Activated CD8-positive, alpha-beta memory T cell treated with anti-CD3 and anti-CD28 coated beads for 1 hour (primary cell): ENCODE measurements at places on chromosomes 2 and 18.

- no peak for DNase-seq
Measured at GRCh38 chr2:169493360-169493759, 14.1 kb downstream of the BBS5 start.

DNA sequence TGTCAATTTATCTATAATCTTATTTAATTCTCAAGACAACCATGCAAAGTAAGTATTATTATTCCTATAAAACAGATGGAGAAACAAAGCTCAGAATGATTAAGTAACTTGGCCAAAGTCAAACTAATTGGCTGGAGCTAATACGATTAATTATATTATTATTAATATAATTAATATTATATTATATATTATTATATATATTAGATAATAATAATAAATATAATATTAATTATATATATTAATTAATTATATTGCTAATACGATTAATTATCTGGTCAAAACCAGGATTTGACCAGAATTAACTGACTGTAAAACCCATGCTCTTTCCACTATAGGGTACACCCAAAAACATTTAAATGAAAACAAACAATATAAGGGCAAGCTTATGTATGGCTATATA, 52.4 kb downstream of the FARSB start:
- no peak for DNase-seq

GRCh38 chr18:77320971-77321559, 71.4 kb downstream of the GALR1 start:
- no peak for DNase-seq

DNA sequence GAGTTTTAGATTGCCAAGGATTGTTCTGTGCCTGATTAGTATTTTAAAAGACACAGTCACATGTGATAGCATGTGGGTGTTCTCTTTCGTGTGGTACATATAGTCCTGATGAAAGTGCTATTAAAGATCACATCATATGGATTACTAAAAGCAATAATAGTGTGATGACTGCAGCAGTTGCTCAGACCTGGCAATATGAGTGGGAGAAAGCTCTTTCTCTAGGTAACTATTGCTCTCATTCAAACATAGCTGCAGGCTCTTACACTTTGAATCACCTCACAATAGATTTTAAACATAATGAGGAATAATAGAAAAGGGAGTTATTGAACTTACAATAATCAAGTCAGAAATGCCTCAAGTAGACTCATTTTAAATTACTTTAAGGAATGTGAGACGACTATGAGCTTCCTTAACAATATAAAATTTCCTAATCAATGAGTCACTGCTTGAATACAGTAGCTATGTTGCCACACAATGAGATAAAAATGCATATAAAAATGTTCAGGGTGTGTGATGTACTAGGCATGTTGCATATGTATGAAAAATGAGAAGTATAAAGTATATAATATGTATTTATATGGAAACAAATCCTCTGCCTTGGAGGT, 452.1 kb downstream of the TMX3 start:
- no peak for DNase-seq

GRCh38 chr2:229901819-229902218, 20.0 kb downstream of the TRIP12 start:
- DNase-seq, result no peak

DNA sequence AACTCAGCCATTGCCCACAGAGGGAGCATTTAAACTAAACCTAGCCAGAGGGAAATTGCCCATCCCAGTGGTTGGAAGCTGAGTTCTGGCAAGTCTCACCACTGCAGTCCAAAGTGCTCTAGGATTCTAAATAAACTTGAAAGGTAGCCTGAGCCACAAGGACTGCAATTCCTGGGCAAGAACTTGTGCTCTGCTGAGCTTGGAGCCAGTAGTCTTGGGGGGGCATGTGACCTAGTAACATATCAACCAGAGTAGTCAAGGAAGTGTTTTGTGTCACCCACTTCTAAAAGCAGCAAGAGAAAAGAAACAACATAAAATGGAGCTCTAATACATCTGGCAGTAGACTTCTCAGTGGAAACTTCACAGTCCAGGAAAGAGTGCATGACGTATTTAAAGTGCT, 167.0 kb downstream of the PTH2R start:
- no peak for DNase-seq

GRCh38 chr2:241810307-241811200, 1.6 kb downstream of the NEU4 start:
- no peak for DNase-seq

DNA sequence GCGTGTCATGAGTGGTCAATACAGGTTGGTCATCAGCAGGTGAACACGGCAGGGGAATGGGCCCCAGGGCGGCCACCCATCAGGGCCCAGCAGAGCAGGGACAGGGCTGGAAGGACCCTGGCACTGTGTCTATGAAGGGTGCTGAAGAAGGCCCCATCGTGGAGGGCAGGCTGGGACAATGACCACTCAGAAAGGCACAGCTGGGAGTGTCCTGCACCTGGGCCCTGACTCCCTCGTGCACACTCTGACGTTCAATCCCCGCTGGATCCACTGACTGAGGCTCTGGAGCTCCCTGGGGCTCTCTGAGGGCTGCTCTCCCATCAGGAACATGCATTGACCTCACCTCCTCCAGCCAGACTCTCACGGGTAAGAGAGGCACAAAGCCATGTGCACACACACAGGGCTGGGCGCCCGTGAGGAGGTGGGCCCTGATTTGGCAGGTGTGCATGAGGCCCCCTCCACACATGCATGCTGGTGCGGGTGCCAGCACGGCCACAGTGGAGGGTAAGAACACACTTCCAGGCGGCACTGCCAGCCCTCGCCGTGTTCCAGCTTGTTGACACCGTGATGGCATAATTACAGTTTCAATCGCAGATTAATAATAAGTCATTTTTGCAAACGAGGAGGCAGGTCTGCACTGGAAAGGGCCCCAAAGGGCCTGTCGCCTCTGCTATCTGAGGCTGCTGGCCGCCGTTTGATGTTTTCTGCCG, 58.5 kb downstream of the SMAD7 start:
- DNase-seq, result no peak

GRCh38 chr2:26078939-26079338, 45.1 kb downstream of the RAB10 start:
- no peak for DNase-seq

GRCh38 chr18:22964116-22964515, 31.0 kb downstream of the RBBP8 start:
- DNase-seq, result no peak

GRCh38 chr2:230661072-230661957, 51.3 kb upstream of the CAB39 start:
- no peak for DNase-seq

- DNase-seq, result no peak
Measured at GRCh38 chr2:130371723-130372054, 15.8 kb downstream of the PTPN18 start.

DNA sequence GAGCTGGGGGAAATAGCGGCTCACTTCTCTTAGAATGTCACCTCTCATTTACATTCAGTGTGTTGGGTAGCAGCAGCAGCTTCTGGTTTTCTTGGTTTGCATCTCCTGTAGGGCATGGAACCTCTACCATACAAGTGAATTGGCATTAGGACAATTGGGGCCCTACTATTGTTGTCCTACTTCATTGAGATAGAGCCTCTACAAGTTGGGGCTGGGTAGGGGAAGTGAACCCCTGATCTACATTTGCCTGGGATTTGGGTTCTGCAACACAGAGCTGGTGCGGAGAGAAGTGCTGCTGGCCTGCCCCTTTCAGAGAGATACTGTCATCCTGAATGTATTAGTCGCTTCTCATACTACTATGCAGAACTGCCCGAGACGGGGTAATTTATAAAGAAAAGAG, 391.6 kb upstream of the HS6ST1 start:
- no peak for DNase-seq

GRCh38 chr18:48732767-48733424, 194.1 kb downstream of the CTIF start:
- no peak for DNase-seq

GRCh38 chr2:98381494-98381893, 35.2 kb downstream of the CNGA3 start:
- no peak for DNase-seq

GRCh38 chr2:215441560-215442400, 5.9 kb upstream of the FN1 start:
- no peak for DNase-seq

- no peak for DNase-seq
Measured at GRCh38 chr18:49935215-49935614, 121.9 kb upstream of the ACAA2 start.

DNA sequence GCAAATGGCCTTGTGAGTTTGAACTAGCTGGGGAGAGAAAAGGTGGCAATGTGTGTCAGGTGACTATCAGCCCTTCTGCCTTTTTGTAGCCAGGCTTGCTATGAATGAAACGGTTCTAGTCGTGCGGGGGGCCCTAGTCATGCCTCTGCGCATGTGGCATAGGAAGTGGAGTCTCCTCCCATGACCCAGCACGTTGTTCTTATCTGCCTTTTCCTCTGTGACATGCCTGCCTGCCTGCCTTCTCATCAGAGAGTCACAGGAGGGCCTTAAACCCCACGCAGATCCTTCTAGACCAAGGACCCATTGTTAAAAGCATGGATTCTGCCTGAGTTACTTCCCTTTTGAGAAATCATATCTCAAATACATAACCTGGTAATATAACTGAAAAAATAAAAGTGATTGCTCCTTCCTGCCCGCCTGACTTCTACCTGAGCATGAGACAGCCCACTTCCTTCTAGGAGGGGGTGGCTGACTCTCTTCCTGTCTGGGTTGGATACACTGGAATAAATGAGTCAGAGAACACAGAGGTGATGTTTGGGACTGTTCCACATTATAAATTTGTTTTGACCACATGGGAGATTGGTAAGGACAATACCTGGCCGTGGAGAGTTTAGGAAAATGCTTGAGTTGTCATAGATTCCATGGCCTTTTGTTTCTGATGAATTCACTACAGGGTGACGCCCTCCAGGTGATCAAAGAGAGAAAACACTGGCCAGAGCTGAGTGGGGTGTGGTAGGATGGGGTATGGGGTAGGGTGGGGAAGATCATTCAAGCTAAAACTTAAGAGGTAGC, 49.8 kb downstream of the FBLN7 start:
- DNase-seq, result peak; percentile 39

- DNase-seq, result no peak
Measured at GRCh38 chr18:22902093-22902492, 31.0 kb upstream of the RBBP8 start.

DNA sequence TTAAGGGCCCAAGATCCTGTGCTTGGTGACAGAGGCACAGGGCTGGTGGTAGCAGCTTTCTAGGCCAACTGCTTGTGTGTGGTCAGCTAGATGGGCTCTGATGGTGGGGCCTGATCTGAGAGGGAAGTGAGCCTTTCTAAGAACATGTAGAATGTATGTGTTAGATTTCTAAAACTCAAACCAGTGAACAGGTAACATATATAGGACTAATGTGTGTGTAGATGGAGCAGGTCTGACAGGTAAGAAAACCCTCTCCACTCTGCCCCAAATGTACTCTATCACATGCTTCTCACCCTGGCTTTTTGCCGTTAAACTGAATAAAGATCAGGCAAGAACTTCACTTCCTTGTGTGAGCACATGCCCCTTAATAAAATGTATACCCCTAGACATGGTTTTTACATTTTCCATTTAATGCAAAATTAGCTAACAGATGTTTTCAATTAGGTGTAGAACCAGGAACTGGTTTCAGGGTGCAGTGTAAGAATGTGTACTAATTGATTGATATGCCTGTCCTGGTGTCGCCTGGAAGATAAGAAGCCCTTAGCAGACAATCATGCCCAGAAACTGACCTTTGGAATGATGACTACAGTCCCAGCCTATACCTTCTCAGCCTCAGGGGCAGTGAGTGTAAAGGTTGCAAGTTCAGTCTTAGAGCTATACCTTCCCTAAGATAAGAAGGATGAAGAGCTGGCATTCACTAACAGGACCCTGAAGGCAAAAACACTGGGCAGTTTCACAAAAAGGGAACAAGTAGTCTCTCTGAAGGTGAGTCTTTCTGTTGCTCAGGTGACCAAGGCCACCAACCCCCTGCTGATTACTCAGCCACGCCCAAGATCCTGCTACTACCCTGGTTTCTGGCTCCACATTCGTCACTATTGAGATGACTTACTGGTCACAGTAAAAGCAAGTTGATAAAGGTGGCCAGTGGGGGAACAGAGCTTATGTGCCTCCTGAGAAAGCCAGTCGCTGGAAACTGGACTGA, 71.2 kb downstream of the SPATS2L start:
- DNase-seq, result no peak

GRCh38 chr2:205032093-205032551, 486.8 kb downstream of the PARD3B start:
- no peak for DNase-seq

DNA sequence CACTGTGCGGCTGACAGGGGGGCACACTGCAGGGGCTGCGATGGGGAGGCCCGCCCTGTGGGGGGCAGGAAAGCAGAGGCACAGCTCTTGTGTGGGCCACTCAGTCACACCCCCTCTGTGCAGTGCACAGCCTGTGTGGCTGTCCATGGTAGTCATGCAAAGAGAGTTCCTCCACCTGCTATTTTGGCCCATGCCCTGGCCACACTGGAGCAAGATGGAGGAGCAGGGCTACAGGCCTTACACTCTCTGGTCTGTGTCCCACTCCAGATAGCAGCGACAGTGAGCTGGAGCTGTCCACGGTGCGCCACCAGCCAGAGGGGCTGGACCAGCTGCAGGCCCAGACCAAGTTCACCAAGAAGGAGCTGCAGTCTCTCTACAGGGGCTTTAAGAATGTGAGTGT, 28.5 kb upstream of the FAHD2A start:
- no peak for DNase-seq

DNA sequence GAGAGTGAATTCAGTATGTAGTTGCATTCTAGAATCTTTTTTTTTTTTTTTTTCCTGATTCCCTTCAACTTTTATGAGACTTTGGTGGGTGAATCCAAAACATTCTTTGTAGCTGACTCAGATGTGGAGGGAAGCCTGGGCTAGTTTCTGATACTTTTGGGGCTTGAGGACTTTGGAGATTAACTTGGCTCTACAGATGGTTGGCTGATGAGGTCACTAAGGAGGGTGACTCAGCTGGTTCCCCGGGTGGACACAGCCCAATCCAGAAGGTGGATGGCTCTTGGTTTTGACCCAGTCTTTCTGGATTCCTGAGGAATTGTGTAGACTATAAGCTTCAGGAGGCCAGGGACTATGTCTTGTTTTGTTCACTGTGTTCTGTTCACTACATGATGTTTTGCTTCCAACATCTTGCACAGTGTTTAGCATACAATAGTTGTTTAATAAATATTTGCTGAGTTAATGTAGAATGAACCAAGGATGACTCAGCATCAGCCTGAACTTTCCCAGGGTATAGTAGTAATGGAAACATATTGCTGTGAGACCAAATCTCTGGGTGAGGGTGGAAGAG, 30.5 kb downstream of the LAMA3 start:
- DNase-seq, result no peak

GRCh38 chr18:34039201-34039600, 185.5 kb downstream of the NOL4 start:
- DNase-seq, result no peak

- no peak for DNase-seq
Measured at GRCh38 chr2:40480596-40480995, 28.7 kb upstream of the SLC8A1 start.

GRCh38 chr2:190781604-190782198, 98.9 kb upstream of the GLS start:
- DNase-seq, result peak; percentile 19
